ENCODE measurements at places on chromosomes 12 and 14. TPM values are rescaled to one million over a fixed set of nuclear protein-coding genes. Genes with fewer than 3 reads are reported as not detected.

GRCh38 chr14:45359746-45360145 lies 106.7 kb upstream of the MIS18BP1 start:
- DNase-seq: no peak

- no peak for DNase-seq
These were observed 22.1 kb downstream of the MOK start for GRCh38 chr14:102282751-102283465.

SIX6 gene
- not detected for total RNA-seq

C12orf54 gene
- total RNA-seq: not detected

EML5 gene
- 0.13 TPM for total RNA-seq
